ENCODE measurements at places on chromosomes 4 and X. TPM values are rescaled to one million over a fixed set of nuclear protein-coding genes. Genes with fewer than 3 reads are reported as not detected.

VSIG1 gene
- total RNA-seq, result not detected

TCEAL5 gene
- total RNA-seq, result not detected

- DNase-seq, result no peak
- no peak overlapping the region for H3K4me3 ChIP-seq
- H3K27ac ChIP-seq, result no peak overlapping the region
Measured at GRCh38 chrX:148588649-148589310, 88.4 kb downstream of the AFF2 start.

- H3K4me3 ChIP-seq, result no peak overlapping the region
- no peak overlapping the region for H3K27ac ChIP-seq
- H3K27me3 ChIP-seq, result no peaks in the 10 kb centered on the region
Measured at GRCh38 chr4:158912806-158913205, 144.0 kb downstream of the FNIP2 start.

DNA sequence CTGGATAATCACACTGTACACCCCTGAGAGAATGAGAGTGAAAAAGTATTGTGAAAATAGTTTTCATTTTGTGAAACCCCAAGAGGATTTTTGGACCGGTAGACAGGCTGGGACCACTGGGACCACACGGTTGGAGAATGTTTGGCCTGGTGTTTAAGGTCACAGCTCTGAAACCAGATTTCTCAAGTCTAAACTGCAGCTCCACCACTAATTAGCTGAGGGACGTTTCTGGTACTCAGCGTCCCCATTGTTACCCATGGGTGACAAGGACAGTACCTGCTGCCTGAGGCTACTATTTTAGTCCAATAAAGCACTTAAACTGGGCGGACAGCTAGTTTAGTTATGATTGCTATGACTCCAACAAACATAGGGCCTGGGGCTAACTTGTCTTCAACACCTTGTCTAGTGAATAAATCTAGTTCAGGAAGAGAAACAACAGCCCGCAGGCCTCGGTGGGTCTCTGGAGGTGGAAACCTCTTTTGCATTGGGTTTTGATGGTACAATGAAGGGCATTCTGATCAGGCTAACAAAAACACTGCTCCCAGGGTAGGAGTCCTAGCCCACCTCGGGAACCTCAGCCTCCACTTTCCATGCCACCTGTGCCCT is 509 bp upstream of the USP11 start:
- no peaks in the 10 kb centered on the region for H3K36me3 ChIP-seq
- peak overlapping the region; percentile 60 for H3K4me3 ChIP-seq
- peaks cover 41% of the 10 kb centered on the region for H3K27me3 ChIP-seq
- H3K27ac ChIP-seq, result peak overlapping the region; percentile 98
- H3K4me1 ChIP-seq, result no peaks in the 10 kb centered on the region

GRCh38 chrX:50771382-50771781 is 42.6 kb downstream of the SHROOM4 start:
- DNase-seq, result no peak
- H3K27ac ChIP-seq, result no peak overlapping the region
- H3K27me3 ChIP-seq, result peaks cover 26% of the 10 kb centered on the region
- H3K4me3 ChIP-seq, result no peak overlapping the region
- no peaks in the 10 kb centered on the region for H3K36me3 ChIP-seq
- H3K4me1 ChIP-seq, result no peaks in the 10 kb centered on the region

Measured in breast epithelium (tissue), 4 donors.